RWPE2 (cell line): ENCODE measurements at places on chromosomes 3 and 15.

DNA sequence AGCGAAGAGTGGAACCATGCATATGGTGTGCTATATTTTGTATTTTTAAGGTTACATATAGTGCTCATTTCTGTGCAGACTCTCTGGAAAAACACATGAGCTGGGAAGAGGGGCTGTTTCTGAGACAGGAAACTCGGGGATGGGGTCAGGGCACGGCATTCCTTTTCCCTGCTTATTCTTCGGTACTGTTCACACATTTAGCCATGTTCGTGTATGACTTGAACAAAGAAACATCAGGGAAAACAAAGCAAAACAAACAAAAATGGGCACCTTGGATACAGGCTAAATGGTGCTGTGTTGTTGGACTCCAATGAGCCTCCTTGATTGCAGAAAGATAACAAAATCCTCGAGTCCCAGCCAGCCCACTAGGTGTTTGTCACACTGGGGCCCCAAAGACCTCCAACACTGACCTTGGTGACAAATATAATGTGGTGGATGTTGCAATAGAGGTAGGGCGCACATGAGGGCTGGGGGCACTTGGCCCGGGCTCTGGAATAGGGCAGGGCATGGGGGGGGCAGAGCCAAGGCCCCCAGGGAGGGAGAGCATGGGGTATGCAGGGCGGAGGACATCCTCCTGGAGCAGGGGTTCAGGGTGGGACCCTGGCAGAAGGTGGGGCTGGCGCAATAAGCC, 19.3 kb downstream of the DNASE1L3 start:
- DNase-seq, result no peak

- no peak for DNase-seq
Observed at GRCh38 chr3:177512945-177513814, 315.9 kb upstream of the TBL1XR1 start.

- no peak for DNase-seq
Observed at GRCh38 chr3:64651741-64652241, 36.0 kb downstream of the ADAMTS9 start.

DNA sequence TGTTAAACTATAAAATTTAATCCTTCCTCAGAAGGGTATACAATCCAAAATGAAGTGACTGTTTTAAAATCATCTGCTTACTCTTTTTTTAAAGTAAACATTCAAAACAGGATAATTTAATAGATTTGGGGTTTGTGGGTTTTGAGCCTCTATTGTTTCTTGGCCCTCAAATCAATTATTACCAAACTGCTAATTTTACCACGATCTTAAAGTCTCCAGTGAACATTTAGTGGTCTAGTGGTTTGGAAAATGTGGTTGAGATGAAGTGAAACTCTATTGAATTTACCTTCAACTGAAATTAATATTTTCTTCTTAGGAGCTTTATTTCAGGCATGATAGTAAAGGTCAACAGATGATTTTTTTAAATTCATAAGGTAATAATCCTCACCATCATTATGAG, 11.2 kb upstream of the ATP11B start:
- no peak for DNase-seq

DNA sequence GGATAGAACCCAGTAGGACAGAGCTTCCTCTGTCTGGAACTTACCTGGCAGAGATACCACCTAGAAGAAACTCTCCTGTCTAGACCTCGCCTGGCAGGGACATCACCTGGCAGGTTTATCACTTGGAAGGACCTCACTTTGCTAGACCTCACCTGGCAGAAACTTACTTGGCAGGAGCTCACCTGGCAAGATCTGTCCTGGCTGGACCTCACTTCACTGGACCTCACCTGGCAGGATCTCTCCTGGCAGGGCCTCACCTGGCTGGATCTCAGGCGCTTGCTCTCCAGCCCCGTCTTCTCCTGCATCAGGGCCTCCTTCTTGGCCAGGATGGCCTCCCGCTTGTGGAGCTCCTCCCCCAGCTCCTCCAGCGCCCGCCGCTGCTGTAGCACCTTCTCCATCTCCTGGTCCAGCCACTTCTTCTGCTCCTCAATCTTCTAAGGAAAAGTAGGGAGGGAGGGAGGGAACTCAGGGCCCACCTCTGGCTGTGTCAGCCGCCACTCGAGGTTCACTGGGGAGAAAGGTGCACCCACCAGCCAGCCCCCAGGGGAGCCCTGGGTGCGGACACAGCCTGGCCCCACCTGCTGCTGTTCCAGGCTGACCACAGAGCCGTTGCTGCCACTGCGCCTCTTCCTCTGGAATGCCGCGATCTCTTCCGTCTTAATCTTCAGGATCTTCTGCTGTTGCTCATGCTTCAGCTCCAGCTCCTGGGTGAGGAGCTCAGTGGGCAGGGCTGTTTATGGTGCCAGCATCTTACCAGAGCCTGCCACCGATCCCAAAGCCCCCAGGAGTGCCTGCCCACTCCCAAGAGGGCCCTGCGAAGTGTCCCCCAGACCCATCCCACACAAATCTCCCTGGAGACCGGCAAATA, 22.5 kb downstream of the KIF7 start:
- no peak for DNase-seq

DNA sequence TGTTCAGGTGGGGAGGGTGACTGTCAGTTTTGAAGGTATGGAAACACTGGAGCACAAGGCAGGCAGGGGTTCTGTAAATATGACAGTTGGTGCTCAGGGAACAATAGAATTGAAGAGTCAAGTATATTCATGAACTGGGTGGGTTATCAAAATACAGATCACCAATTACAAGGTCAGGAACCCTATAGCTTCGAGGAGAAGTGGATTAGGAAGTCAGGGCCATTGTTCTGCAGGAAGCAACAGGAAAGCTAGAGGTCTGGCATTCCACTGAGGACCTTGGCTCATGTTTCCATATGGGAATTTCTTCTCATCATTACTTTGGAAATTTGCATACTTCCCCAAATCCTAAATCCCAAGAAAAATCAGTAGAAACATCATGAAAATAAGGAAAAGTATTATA, 125.9 kb downstream of the MYRIP start:
- DNase-seq, result no peak

- no peak for DNase-seq
Observed at GRCh38 chr15:52227456-52227855, 36.3 kb upstream of the GNB5 start.

GRCh38 chr3:147483578-147483977, 74.4 kb downstream of the ZIC1 start:
- DNase-seq, result no peak

- no peak for DNase-seq
Observed at GRCh38 chr15:81922143-81922542, 123.7 kb downstream of the MEX3B start.

DNA sequence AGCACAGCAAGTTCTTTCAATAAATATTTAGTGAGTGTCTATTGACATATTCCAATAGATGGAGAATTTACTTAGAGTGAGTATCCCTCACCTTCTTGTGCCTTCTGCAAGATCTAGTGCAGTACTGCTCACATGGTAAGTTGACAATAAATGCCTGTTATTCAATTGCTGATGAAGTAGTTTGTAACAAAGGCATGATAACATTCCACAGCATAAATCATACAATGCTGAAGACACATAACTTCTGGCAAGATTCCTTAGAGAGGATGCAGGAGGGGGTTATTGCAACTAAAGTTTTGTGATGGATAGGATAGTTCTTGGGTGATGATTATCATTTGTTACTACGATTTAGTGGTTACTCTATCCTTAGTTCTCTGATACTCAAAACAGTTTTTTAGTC, 112.2 kb upstream of the RBMS3 start:
- DNase-seq, result no peak

DNA sequence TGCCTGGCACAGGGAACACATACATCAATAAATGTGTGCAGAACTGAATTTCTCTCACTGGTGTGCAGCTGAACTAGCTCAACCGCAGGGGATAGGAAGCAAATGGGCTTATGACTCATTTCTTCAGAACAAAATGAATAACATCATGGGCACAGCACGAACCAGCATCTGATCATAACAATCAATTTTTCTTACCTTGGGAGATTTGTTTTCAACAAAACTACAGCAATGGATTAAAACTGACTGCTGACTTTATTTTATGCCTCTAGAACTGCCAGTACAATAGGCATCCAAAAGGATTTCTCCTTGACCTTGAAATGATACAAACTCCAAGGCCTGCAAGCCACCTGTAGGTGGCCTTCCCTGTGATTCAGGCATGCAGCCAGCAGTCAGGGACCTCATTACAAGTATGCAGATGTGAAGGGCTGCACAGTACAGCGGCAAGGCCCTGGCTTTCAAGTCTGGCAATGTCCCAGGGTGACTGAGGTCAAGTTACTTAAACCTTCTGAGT, 26.1 kb downstream of the TAMM41 start:
- no peak for DNase-seq

- DNase-seq, result no peak
Observed at GRCh38 chr3:190577225-190577624, 63.3 kb downstream of the IL1RAP start.

DNA sequence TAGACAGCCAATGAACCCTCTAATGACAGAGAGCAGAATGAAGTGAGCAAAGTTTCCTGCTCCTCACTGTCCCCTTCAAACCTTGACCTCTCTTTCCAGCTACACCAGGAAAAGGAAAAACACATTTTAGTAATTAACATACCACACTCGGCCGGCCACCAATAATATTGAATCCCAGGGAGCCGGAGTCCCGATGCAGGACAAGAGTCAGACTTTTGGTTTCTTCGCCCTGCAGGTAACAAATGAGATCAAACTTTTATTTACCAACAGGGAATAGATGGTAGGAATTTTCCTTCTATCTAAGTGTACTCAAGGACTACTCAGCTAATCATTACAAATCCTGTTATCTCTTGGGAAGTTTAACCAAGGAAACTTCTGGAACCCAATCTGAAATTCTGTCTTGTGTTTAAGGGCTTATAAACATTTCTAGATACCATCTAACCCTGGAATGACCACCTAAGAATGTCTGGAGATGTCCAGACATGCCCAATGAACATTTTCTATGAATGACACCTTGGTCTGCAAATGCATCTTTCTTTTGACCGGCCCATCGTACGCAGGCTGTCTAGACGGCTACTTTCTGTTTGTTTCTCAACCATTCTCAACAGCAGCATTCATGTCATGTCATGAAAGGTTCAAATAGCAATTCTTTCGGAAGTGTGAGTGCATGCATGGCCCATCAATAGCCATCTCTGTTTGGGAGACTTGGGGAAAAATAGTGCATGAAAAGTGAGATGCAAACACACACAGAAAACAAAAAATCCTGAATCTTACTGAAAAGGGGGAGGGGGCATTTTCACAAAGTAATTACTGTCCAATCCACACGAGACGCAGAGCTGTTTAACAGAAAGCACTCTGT, 16.1 kb downstream of the PDZRN3 start:
- DNase-seq, result no peak

GRCh38 chr15:31554261-31554660, 227.6 kb downstream of the KLF13 start:
- no peak for DNase-seq

GRCh38 chr3:63764511-63764910, 54.6 kb upstream of the C3orf49 start:
- no peak for DNase-seq

DNA sequence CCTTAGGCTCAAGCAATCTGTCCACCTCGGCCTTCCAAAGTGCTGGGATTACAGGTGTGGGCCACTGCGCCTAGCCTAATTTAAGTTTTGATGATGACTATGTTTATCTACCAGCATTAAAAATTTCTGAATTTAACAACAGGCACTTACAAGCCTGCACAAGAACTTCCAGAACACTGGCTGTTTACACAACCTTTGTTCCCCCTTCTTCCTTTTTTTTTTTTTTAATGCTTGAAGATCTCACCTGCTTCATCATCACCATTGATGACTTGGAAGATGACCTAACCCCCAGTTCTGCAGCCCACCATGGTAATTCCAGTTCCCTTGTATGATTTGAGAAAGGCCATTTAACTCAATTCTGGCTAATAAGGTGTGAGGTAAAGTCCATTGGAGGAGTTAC, 70.4 kb downstream of the GJD2 start:
- no peak for DNase-seq
